SHP77 (cell line): ENCODE measurements at places on chromosomes 13 and 19.

- DNase-seq = no peak
Measured at GRCh38 chr13:39960191-39960590, 304.7 kb downstream of the COG6 start.

DNA sequence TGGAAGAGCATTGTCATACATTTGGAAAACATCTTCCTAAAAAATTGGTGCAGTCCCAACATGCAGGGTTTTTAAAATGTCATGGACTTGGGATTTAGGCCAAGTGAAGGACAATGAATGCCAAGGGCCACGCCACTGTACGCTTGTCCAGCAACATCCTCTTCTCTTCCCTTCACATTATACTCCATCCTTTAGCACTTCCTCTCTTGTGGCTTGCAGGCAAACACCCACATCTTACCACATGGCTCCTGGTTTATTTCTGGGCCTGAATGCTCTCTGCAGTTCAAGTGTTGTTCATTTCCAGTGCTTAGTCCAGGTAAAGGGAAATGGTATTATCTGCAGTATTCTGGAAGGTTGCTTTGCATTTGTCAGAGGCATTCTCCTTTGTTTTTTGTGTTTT lies 45.0 kb downstream of the CBY2 start:
- no peak for DNase-seq

DNA sequence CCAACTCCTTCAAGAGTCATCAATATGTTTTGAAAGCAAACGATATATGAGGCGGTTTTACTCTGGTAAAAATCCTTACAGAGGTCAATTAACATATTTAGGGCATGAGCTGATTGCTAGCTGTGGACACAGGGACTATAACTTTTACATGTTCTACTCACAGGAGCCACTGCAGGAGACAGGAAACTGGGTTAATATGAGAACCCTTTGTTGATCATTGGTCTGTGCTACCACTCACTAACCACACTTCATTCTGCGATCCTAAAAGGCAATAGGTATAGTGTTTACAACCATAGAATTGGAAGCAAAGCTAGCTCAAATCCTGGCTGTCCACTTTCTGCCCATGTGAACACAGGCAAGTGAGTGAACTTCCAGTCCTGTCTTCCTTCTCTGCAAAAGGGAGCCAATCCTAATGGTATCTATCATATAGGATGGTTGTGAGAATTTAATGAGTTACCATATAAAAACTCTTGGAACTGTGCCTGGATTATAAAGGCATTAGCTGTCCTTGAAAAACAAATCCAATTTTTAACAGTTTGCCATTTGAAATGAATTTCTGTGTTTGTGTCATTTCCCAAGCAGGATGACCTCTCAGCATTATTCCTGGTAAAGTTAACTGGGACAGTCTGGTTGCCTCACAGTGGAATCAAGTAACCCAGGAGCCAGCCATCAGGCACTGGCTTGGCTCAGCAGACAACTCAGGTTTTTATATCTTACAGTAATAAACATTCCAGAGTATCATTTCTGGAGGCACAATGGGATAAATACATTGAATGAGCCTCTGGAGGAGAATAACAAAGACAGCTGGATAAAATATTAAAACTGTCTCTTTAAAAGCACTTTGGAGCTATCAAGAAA lies 29.8 kb upstream of the RAP2A start:
- no peak for DNase-seq

DNA sequence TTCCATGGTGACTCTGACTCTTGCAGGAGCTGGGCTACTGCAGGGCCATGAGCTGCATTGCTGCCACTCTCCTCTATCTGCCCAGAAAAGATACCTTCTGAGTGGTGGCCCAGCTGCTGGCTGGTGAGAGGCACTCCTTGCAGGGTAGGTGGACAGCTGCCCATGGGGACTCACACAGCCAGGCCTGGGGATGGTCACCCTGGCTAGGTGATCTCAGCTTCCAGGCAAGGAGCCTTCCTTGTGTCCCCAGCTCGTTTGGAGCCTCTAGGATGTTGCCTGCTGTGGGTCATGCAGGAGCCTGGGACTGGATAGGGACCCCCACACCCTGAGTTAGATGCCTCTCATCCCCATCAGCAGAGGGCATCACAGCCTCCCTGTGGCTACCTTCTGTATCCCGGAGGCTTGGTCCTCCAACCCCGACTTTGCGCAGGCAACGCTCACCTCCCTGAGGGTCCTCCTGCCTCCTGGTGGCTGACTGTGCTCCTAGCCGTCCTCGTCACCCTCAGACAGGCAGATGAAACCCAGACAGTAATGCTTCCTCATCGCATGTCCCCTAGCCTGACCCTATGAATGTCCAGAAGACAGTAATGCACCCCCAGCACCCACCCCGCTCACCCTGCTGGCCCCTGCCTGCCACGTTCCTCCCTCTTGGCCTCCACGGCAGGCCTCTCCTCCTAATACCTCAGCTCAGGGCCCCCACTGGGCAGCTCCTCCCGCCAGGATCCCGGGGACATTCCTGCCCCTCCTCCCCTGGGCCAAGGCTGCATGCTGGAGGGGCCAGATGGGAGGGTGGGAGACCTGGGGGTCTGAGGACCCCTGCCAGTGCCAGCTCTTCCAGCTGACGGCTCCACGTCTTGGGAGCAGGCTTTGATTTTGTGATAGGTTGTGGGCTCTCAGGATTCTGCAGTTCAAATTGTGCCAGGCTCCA lies 13.6 kb upstream of the ZNF14 start:
- DNase-seq = no peak

GRCh38 chr13:20053016-20053415 lies 94.5 kb downstream of the ZMYM2 start:
- DNase-seq = no peak

- DNase-seq = no peak
Measured at GRCh38 chr13:110528371-110528770, 33.2 kb downstream of the RAB20 start.

DNA sequence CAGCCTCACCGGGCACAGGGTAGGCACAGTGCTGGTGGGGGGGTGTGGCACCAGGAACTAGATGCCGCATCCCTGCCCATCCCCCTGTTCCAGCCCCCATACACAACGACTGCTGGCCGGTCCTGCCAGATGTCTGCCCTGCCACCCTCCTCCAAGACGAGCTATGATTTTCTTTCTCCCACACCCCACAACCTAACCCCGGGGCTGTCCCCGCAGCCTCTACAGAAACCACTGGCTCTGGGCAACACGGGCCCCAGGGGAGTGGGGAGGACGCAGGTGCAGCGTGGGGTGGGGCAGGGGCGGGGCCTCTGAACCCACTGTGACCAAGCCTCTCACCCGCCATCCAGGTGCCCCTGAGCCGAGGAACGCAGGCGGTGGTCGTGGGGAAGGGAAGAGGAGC lies 15.5 kb downstream of the PGLS start:
- DNase-seq = no peak

- DNase-seq = no peak
Measured at GRCh38 chr19:2912306-2912705, 11.6 kb downstream of the ZNF57 start.

GRCh38 chr19:6738787-6739389 lies 592 bp upstream of the TRIP10 start:
- no peak for DNase-seq

- DNase-seq = no peak
Measured at GRCh38 chr13:43191546-43191945, 168.2 kb downstream of the DNAJC15 start.

DNA sequence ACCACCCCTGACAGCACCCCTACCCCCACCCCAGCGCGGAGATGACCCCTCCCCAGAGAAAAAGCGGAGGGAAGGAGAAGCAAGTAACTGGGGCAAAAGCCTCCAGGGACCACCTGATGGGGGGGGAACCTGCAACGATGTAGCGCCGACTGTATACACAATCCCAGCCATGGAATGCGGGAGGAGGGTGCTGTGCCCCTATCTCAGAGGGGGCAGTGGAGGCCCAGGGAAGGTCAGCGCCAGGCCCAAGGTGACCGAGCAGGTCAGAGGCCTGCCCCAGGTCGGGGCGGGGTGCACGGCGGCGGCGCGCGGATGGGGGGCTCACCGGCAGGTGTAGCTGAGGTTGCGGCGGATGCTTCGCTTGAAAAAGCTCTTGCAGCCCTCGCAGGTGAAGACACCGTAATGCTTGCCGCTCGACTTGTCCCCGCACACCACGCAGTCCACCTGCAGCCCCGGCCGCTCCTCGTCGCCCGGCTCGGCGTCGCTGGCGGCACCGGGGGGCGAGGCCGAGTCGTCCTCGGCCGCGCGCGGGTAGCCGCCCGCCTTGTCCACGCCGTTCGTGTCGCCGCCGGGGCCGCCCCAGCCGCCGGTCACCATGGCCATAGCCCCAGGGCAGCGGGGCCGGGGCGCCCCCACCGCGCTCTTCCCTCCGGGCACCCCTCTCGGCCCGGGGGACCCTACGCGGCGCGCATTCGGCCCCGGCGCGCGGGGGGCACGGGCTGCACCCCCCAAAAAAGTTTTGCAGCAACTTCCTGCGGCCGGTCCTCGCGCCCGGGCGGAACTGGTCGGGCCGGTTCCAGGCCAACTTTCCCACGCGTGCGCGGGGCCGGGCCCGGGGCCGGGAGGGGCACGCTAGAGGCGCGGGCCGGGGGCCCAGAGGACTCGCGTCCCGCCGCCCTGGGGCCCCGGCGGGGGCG lies 843 bp downstream of the NR2F6 start:
- no peak for DNase-seq

DNA sequence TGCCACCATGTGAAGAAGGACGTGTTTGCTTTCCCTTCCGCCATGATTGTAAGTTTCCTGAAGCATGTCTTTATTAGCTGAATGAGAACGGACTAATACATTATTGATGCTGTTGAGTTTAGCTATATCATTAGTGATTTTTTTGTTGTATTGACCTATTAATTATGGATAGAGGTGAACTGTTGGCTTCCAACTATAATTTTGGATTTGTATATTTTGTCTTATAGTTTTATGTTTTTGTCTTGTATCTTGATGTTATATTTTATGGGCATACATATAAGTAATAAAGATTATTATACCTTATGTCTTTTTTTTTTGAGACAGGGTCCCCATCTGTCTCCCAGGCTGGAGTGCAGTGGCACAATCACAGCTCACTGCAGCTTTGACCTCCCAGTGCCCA lies 45.6 kb downstream of the ZNF627 start:
- no peak for DNase-seq

- DNase-seq = no peak
Measured at GRCh38 chr19:30359936-30360335, 12.2 kb upstream of the ZNF536 start.

DNA sequence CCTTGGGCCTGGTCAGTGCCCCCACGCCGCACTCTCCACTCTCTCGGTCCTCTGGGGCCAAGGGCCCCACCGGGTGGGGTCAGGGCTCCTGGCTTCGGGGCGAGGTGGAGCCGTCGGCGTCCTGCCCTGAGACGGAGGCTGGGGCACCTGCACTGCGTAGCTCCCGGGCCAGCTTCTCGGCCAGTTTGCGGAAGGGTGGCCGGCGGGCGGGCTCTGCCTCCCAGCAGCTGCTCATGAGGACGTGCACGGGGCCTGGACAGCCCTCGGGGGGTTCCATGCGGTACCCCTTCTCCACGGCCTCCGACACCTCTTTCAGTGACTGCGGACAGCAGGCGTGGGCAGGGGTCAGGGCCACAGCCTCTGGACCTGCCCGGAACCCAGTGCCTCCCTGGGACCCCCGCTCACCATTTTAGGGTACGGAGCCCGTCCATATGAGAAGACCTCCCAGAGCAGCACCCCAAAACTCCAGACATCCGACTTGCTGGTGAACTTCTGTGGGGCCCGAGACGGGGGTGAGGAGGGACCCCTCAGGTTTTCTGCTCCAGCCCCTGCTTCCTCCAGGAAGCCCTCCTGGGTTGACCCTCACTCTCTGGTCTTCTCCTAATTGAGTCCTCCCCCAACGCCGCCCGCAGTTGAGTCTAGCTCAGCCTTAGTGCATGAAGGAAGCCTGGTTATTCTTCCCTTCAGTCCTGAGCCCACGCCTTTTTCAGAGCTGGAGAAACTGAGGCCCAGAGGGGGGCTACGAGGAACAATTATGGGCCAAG lies 6.3 kb upstream of the RAX2 start:
- no peak for DNase-seq

DNA sequence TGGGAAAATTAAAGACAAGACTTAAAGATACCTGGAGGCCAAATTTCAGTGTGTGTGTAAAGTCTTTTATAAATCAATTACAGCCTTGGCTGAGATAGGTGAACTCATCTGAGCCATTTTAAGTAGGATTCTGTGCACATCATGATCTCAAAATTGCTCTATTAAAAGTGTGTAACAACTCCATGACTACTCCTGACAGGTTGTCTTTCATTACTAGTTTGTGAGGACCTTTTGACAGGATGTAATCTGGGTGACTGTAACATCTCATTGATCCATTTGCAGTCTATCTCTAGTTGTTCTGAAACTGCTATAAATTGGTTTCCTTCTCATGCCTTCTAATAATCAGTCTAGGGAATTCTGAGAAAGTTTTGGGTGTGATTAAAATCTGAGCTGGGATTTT lies 753.3 kb downstream of the SLITRK5 start:
- no peak for DNase-seq

DNA sequence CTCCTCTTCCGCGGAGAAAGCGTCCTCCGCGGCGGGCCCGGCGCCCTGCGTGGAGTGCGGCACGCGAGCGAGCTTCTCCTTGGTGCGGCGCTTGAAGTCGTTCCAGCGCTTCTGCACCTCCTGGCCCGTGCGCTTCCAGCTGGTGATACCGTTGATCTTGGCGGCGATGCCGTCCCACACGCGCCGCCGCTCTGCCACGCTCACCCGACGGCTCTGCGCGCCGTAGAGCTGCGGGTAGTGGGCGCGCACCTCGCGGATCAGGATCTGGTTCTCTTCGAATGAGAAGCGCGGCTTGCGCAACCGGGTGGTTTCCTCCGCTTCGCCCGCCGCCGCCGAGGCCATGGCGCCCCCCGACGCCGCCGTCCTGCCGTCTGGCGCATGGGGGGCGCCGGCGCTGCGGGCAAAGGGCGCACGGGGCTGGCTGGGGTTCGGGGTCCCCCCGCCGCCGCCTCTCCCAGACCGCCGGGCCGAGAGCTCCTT lies 941 bp downstream of the MYPOP start:
- peak; percentile 26 for DNase-seq

DNA sequence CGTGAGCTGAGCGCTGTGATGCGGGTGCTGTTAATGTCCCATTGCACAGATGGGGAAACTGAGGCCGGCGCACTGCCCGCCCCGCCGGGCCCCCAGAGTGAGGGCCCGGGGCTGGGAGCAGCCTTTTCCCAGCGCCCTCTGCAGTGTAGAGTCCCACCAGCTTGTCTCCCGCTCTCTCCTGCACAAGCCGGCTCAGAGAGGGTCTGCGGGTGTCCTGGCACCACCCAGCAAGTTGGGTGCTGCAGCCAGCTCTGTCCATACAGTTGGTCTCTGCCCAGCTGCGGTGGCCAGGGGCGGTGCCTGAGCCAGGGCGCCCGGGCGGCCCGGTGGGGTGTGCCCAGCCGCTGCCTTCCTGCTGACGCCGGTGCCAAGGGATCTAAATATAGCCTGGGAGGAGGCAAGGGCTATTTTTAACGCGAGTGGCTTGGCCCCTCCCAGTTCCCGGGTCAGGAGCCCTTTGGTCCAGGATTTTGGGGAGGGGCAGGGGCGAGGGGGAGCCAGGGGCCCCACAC lies 19.3 kb downstream of the GADD45B start:
- peak; percentile 62 for DNase-seq

- DNase-seq = no peak
Measured at GRCh38 chr19:45280471-45280961, 29.4 kb downstream of the MARK4 start.

DNA sequence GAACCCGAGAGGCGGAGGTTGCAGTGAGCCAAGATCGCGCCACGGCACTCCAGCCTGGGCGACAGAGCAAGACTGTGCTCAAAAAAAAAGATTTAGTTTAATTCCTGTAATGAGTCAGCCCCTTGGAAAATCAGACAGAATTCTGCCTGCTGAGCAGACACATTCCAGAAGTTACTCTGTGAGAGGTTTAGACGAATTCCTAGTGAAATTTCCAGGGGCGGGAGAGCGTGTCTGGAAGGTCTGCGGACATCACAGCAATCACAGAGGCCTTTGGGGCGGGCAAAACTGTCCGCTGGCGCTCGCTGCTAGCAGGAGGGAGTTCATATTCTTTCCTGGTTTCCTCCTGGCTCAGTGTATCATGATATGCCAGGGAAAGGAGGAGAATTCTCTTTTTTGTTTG lies 17.5 kb downstream of the MISP start:
- no peak for DNase-seq
